ENCODE measurements at places on chromosomes 3 and 15.

GRCh38 chr15:63318344-63318743, 40.9 kb downstream of the APH1B start:
- no peak for DNase-seq
- H3K27ac ChIP-seq, result no peak overlapping the region
- H3K4me1 ChIP-seq, result peaks cover 6% of the 10 kb centered on the region
- no peaks in the 10 kb centered on the region for H3K36me3 ChIP-seq

- DNase-seq, result no peak
- peaks cover 6% of the 10 kb centered on the region for H3K4me1 ChIP-seq
- no peak overlapping the region for H3K4me3 ChIP-seq
- H3K27me3 ChIP-seq, result no peaks in the 10 kb centered on the region
Measured at GRCh38 chr15:73687351-73687750, 3.2 kb downstream of the CD276 start.

DNA sequence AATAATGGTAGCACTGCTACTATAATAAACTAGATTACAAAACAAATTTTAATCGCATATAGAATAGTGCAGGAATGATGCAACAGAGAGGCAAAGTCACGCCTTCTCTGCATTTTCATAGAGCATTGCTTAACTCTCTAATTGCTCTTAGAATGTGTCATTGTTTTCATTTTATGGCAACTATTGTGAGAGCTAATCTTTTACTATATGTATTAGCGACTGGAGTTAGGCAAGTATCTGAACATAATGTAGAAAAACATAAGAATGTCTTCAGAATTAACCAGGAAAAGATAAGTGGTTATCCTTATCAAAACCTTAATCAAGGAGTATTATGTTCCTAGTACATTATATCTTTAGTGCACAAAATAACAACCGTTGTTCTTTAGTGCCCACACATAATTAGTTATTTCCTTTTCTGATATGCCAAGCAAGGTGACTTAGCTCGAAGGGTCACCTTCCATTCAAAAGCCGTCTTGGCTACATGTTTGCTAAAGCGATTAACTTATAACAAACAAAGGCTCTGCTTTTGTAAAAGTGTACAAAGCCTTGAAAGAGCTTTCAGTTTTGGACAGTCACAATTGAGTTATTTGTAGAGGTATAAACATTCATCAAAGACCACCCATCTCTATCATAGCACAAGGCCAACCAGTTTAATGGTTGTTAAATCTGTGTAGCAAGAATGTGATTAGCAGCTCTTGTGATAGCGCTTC, 1328.9 kb downstream of the ROBO2 start:
- no peak for DNase-seq
- H3K36me3 ChIP-seq, result no peaks in the 10 kb centered on the region
- H3K4me1 ChIP-seq, result no peaks in the 10 kb centered on the region
- H3K27ac ChIP-seq, result no peak overlapping the region
- no peaks in the 10 kb centered on the region for H3K27me3 ChIP-seq
- no peak overlapping the region for H3K4me3 ChIP-seq

DNA sequence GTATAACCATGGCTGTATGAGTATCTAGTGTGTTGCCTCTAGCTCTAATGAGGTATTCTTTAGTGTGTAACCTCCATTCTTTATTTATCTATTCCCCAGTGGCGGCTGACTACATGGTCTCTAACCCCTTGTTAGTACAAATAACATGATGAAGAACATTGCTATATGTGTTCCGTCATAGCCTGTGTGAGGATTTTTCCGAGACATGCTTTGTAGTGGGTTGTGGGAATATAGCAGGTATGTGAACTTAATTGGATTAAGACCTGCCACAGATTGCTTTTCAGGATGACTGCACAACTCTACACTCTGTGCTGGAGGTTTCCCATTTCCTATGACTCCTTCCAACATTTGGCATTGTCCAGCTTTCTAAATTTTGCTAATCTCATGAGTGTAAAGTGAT, 563.4 kb downstream of the ROBO1 start:
- no peaks in the 10 kb centered on the region for H3K36me3 ChIP-seq
- no peaks in the 10 kb centered on the region for H3K27me3 ChIP-seq
- H3K4me1 ChIP-seq, result no peaks in the 10 kb centered on the region
- no peak overlapping the region for H3K4me3 ChIP-seq
- H3K27ac ChIP-seq, result no peak overlapping the region

DNA sequence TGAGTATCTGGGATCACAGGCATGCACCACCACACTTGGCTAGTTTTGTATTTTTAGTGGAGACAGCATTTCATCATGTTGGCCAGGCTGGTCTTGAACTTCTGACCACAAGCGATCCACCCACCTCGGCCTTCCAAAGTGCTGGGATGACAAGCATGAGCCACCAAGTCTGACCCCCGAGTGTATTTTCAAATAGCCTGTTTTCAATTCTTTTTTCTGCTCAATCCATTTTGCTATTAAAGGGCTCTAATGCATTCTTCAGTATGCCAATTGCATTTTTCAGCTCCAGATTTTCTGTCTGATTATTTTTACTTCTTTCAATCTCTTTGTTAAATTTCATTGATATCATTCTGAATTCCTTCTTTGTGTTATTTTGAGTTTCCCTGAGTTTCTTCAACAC, 5.8 kb downstream of the OR5H6 start:
- H3K4me1 ChIP-seq, result no peaks in the 10 kb centered on the region
- no peak for DNase-seq
- H3K27me3 ChIP-seq, result no peaks in the 10 kb centered on the region
- H3K27ac ChIP-seq, result no peak overlapping the region
- no peak overlapping the region for H3K4me3 ChIP-seq

- H3K4me1 ChIP-seq, result no peaks in the 10 kb centered on the region
- H3K36me3 ChIP-seq, result no peaks in the 10 kb centered on the region
- no peak overlapping the region for H3K4me3 ChIP-seq
- no peak overlapping the region for H3K27ac ChIP-seq
Measured at GRCh38 chr3:136070953-136071949, 105.7 kb downstream of the PPP2R3A start.

- H3K4me1 ChIP-seq, result no peaks in the 10 kb centered on the region
- no peak for DNase-seq
- H3K27me3 ChIP-seq, result no peaks in the 10 kb centered on the region
Measured at GRCh38 chr15:89802986-89803824, 11.4 kb downstream of the ANPEP start.

DNA sequence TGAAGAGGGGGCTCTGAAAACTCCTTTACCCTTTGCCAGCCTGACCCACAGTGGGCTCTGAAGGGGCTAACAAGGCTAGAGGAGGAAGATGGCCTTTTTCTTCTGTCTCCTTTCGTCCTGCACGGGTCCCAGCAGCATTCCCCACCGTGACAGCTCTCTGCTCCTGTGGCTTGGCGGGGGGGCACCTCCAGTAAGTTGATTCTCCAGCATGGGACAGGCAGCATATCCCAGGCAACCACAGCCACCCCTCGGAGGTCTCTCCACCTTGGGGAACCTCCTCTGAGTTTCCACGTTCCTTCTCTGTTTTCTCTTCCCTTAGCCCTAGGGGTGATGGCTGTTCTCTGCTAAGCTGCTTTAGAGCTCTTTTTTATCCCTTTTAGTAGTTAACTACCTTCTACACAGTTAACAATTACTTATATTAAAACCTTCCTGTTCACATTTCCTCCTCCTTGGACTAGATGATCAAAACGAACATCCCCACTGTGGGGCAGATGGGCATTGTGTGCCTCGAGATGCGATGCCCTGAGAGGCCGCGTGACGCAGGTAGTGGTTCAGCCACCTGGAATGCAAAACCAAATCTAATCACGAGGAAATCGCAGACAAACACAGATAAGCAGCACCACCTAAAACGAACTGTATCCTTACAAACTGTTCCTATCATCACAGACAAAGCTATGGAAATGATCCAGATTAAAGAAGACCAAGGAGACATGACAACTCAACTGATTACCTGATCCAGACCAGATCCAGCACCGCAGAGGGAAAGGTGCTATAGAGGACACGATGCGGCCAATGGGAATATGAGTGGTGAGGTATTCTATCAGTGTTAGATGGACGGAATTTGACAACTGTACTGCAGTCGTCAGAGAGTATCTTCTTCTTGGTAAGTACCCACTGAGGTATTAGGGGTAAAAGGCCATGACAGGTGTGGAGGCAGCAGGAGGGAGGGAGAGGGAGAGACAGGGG, 27.7 kb downstream of the TSPAN3 start:
- no peaks in the 10 kb centered on the region for H3K4me1 ChIP-seq
- H3K27ac ChIP-seq, result no peak overlapping the region
- no peak overlapping the region for H3K4me3 ChIP-seq
- no peak for DNase-seq
- no peaks in the 10 kb centered on the region for H3K27me3 ChIP-seq

GRCh38 chr3:133040696-133041523, 2.7 kb downstream of the TMEM108 start:
- H3K4me3 ChIP-seq, result no peak overlapping the region
- peak; percentile 52 for DNase-seq
- peaks cover 2% of the 10 kb centered on the region for H3K4me1 ChIP-seq
- no peaks in the 10 kb centered on the region for H3K36me3 ChIP-seq
- H3K27me3 ChIP-seq, result no peaks in the 10 kb centered on the region
- H3K27ac ChIP-seq, result no peak overlapping the region

DNA sequence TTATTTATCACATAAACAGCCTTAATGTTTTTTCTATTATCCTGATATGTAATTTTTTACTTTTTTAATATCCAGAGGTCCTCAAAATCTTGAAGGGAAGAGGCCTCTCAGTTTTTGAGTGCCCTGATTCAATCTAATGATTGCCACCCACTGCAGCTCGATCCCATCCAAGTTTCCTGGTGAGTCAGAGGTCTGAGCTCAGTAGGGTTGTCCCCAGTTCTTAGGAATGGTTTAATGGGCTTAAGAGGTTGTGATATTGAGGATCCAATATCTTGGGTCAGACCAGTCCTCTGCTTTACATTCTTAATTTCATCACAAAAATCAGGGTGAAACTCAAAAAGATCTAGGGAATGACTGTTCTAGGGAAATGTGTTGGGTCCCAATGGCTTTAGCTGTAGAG, 238.5 kb downstream of the NSUN3 start:
- no peak for DNase-seq
- H3K27me3 ChIP-seq, result no peaks in the 10 kb centered on the region
- H3K4me3 ChIP-seq, result no peak overlapping the region
- no peaks in the 10 kb centered on the region for H3K36me3 ChIP-seq
- no peak overlapping the region for H3K27ac ChIP-seq

DNA sequence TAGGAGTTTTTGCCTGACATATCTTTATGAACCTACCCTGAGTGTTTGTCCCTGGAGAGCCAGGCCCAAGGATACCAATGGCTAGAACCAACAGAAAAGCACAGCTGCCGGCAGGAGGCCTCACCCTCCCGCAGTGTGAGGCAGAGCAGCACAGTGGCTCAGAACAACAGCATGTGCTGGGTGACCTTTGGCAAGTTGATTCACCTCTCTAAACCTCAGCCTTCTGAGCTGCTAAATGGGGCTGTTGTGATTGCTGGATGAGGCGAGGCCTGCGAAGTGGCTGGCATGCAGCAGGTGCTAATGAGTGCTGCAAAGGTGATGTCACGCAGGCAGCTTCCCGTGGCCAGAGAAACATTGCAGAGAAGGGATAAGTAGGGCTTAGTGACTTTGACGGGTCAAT, 23.3 kb downstream of the IDH2 start:
- H3K27ac ChIP-seq, result no peak overlapping the region
- no peak for DNase-seq
- H3K4me3 ChIP-seq, result no peak overlapping the region
- peaks cover 6% of the 10 kb centered on the region for H3K36me3 ChIP-seq
- H3K4me1 ChIP-seq, result peaks cover 5% of the 10 kb centered on the region
- no peaks in the 10 kb centered on the region for H3K27me3 ChIP-seq

GRCh38 chr3:192128060-192128459, 599.3 kb downstream of the FGF12 start:
- no peaks in the 10 kb centered on the region for H3K27me3 ChIP-seq
- no peak overlapping the region for H3K4me3 ChIP-seq
- no peak overlapping the region for H3K27ac ChIP-seq
- no peaks in the 10 kb centered on the region for H3K4me1 ChIP-seq

DNA sequence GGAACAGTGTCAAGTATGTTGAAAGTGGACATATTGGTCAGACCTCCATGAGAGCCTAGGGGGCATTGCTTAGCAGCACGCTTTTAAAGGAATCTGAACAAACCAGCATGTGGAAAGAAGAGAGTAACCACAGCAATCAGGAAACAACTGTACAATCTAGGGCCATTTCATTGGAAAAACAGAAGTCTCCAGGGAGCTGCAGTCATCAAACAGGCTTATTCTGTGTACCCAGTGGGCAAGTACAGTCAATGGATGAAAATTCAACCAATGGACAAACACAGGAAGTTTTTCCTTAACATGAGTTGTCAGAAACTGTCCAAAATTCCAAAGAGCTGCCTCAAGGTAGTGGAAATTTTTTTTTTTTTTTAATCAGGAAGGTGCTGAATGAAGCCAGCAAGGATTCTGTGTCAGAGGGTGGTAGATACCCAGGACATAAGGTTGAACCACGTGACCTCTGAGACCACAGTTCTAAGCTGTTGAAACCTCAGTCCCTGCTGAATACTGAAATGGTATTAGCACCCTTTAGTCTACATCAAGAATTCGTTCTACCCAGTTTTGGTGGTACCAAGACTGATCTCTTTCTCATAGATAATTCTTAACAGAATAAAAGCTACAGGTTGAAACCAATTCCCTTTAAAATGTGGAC, 4.4 kb upstream of the DLG1 start:
- H3K4me3 ChIP-seq, result no peak overlapping the region
- no peaks in the 10 kb centered on the region for H3K4me1 ChIP-seq
- H3K27me3 ChIP-seq, result no peaks in the 10 kb centered on the region
- DNase-seq, result no peak
- no peaks in the 10 kb centered on the region for H3K36me3 ChIP-seq

- DNase-seq, result no peak
- H3K27me3 ChIP-seq, result no peaks in the 10 kb centered on the region
- no peak overlapping the region for H3K4me3 ChIP-seq
- H3K27ac ChIP-seq, result no peak overlapping the region
- H3K36me3 ChIP-seq, result no peaks in the 10 kb centered on the region
Measured at GRCh38 chr3:134073583-134073945, 43.8 kb upstream of the SLCO2A1 start.

DNA sequence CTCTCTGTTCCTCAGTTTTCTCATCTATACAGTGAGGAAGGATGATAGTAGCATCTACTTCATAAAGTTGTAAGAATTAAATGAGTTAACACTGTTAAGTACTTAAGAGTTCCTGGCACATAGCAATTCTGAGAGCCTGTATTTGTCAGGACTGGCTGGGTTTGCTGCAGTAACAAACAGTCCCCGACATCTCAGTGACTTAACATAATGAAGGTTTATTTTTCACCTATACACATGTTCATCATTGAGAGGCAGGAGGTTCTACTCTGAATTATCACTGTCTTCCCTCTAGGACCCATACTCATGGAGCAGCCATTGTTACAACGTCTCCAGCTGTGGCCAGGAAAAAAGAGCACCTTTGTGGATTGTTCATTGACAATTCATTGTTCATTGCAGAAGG, 190.6 kb upstream of the PROK2 start:
- H3K36me3 ChIP-seq, result no peaks in the 10 kb centered on the region
- DNase-seq, result no peak
- no peak overlapping the region for H3K4me3 ChIP-seq
- no peaks in the 10 kb centered on the region for H3K4me1 ChIP-seq
- no peak overlapping the region for H3K27ac ChIP-seq

GRCh38 chr3:39183211-39184080, 8.9 kb downstream of the XIRP1 start:
- H3K27ac ChIP-seq, result no peak overlapping the region
- no peak overlapping the region for H3K4me3 ChIP-seq
- DNase-seq, result no peak
- H3K27me3 ChIP-seq, result no peaks in the 10 kb centered on the region
- H3K4me1 ChIP-seq, result peaks cover 5% of the 10 kb centered on the region
